ENCODE measurements at places on chromosomes 13 and 19.

DNA sequence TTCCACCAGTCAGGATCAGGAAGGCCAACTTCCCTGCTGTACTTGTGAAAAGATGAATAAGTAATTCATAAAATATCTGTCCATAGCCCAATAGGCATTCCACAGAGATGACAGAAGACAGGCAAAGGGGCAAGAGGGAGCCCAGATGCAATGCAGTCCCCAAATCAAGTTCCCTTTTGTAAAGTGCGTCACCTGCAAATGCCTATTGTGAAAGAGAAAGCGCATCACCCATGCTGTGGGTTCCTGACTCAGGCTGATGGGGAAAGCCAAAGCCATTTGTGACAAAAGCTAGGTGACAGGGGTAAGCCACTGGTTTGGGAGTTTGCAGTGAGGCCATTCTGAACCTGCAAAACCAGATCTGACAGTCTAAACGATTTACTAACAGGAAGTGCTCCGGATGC lies 157.5 kb upstream of the ZNF536 start:
- no peak for DNase-seq

DNA sequence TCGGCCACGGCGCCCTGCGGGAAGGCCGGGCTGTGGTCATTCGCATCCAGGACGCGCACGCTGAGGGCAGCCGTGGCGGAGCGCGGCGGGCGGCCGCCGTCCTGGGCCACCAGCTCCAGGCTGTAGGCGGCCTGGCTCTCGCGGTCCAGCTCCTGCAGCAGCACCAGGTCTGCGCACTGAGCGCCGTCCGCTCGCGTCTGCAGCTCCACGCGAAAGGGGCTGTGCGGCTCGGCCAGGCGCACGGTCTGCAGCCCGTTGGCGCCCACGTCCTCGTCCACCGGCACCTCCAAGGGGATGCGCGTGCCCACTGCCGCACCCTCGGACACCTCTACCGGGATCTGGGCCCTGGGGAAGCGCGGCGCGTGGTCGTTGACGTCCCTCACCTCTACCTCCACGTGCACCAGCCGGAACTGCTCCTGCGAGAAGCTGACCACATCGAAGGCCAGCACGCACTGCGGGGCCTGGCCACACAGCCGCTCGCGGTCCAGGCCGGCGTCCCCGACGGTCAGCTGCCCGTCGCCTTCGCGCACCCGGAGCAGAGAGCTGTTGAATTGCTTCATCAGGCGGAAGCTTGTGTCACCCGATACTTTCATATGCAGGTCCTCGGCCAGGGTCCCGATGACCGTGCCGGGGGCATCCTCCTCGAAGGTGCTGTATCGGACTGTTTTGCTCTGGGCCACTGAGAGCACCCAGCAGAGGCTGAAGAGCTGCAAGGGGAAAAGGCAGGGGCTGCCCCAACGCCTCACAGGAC lies 583 bp downstream of the PCDH8 start:
- no peak for DNase-seq

- DNase-seq: no peak
Observed at GRCh38 chr19:6767081-6767356, 216 bp downstream of the SH2D3A start.

DNA sequence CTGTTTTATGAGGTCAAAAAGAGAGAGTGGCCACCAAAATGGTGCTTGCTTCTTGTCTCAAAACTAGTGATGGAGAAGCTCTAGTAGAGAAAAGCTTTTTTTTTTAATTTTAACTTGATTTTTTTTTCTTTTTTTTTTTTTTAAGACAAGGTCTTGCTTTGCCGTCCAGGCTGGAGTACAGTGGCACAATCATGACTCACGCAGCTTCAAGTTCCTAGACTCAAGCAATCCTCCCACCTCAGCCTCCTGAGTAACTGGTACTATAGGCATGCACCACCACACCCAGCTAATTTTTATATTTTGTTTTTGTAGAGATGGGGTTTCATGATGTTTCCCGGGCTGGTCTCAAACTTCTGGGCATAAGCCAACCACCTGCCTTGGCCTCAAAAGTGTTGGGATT lies 279.0 kb downstream of the TBC1D4 start:
- DNase-seq: no peak

DNA sequence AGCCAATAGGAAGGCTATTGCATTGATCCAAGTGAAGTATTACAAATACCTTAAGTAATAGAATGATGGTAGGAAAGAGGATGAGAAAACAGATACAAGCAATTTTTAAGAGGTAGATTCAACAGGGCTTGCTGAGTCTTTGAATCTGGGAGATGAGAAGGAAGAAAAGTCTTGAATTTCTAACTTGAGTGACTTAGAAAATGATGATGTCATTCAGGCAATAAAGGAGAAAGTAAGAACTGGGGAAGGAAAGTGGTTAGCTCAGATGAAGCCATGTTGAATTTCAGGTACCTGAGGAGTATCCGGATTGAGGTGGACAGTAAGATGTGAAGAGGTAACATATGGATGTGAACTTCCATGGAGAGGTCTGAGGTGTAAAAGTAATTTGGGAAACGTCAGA lies 15.5 kb upstream of the FRY start:
- no peak for DNase-seq

GRCh38 chr19:2168619-2169424 lies 5.1 kb downstream of the DOT1L start:
- DNase-seq: peak; percentile 84

GRCh38 chr19:45443462-45444317 lies 20.0 kb upstream of the ERCC1 start:
- DNase-seq: peak; percentile 50

DNA sequence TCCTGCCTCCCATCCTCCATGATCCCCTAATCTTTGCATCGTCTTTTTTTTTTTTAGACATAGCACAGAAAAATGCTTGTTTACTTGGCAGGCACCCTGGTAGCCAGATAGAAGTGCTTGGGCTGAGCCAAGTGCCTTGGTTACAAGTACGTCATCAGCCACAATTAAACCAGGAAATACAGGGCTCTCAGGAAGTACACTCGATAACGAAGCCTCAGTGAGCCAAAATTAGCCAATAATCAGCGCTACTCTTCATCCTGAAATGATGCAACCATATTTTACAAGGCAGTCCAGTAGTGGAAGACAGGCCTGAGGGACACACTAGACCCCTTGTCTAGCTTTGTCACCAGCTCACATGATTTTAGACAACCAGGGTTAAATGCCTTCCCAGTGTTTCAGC lies 194.0 kb upstream of the NBEA start:
- no peak for DNase-seq

DNA sequence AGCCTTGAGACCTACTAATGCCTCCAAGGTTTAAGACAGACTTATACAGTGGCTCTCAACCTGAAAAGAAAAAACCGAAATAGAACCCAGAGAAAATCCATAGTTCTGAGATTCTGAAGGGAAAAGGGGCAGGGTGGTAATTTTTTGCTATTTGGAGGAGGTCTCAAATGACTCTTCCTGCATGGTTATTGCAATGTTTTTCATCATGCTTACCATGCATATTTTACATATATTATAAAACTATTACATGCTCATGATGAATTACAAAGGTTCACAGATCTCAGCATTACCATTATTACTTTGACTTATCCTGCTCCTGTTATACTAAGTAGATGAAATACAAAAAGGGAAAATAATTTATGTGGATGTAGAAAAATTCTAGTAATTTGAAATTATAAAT lies 47.6 kb downstream of the N4BP2L2 start:
- no peak for DNase-seq

- DNase-seq: no peak
Observed at GRCh38 chr13:62250501-62251201, 835.0 kb upstream of the PCDH20 start.

- DNase-seq: no peak
Observed at GRCh38 chr13:42334329-42334706, 62.4 kb downstream of the AKAP11 start.

DNA sequence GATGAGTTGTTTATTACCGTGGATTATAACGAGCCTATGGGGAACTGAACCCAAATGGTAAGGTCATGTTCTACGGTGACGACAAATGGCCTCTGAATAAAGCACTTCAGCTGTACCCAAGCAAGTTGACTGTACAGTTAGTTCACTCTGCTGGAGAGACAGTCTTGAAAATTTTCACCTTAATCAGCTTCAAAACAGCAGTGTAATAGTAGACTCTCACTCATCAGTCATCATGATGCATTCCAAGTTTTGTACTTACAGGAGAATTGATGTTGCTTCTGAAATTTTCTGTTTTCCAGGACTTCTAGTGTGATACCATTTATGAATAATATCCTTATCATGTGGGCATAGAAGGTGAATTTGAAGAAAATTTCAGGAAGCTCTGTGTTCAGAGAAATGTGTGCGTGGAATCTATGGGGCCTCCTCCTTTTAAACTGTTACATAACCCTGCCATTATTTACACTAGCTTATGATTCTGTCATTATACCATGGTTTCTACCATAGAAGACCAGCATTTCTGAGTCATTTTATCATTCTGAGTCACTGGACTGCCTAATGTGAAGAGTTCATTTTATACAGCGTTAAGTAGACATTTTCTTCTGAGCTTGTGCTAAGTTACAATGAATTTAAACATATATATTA lies 96.9 kb downstream of the WDFY2 start:
- no peak for DNase-seq

DNA sequence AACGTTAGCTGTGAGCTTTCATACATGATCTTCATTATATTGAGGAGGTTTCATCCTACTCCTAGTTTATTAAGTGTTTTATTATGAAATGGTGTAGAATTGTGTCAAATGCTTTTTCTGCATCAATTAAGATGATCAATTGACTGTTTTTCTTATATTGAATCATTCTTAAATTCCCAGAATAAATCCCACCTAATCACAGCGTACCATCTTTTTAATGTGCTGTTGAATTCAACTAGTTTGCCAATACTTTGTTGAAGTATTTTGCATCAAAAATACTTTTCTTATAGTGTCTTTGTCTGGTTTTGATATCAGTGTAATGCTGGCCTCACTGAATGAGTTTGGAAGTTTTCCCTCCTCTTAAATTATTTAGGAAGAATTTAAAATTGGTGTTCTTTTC lies 138.6 kb upstream of the SGCG start:
- DNase-seq: no peak

DNA sequence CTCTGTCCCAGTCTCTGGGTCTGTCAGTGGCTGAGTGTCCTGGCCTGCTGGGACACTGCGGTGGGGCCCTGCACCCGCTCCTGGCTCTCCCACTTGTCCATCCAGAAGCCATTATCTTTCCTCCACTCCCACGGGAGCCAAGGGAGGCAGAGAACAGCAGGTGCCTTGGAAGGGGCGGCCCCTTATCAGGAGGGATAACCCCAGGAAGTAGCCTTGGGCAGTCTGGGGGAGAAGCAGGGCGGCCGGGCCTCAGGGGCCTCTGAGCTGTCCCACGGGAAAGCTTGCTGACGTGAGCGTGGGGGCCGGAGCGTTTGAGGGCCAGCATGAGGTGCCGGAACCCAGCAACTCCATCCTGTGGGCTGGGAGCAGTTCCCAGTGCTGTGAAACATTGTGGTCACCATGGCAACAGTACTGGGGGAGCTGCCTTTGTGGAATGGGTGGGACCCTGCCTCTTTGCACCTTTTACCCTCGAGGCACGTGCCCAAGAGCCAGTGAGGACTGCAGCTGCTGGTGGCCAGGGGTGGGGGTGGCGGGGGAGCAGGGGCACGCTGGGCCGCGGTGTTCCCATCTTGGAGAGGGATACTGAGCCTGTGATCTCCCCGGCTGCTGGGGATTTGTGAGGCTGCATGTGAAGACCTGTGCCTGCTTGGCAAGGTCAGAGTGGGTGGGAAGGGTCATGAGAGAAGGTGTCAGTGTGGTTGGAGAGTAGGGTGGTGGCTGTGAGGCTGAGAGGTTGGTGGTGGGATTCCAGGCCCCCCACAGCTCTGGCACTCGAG lies 20.9 kb downstream of the KLHL26 start:
- no peak for DNase-seq

- no peak for DNase-seq
Observed at GRCh38 chr13:79904581-79904980, 423.6 kb downstream of the NDFIP2 start.

- no peak for DNase-seq
Observed at GRCh38 chr19:58372311-58373133, 8.3 kb downstream of the ZNF837 start.

GRCh38 chr19:10855879-10856522 lies 7.8 kb downstream of the C19orf38 start:
- peak; percentile 24 for DNase-seq
